ENCODE measurements at places on chromosomes 13 and 19. TPM values are rescaled to one million over a fixed set of nuclear protein-coding genes. Genes with fewer than 3 reads are reported as not detected.
A peak's percentile ranks its signal among the peaks of the same experiment; 100 is the strongest.

- DNase-seq, result no peak
Measured at GRCh38 chr13:97342136-97342535, 91.8 kb upstream of the RAP2A start.

DNA sequence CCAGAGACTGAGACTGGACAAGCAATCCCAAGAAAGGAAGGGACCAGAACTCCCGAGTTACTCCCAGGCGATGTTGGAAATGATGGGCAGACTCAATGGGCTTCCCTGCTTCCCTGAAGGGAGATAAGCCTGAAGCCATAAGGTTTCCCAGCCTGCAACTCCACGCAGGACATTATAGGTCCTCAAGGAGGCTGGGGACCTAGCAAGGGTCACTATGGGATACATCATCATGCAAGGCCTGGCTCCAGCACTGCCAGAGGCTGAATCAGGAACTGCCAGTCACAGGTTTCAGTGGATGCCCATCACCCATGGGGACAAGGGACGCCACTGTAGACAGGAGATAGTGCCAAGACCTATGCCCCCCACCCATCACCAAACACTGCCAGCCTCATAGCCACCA is 338.7 kb downstream of the IRS2 start:
- no peak for DNase-seq

Gene MICOS13
- 19.6 TPM for total RNA-seq

DNA sequence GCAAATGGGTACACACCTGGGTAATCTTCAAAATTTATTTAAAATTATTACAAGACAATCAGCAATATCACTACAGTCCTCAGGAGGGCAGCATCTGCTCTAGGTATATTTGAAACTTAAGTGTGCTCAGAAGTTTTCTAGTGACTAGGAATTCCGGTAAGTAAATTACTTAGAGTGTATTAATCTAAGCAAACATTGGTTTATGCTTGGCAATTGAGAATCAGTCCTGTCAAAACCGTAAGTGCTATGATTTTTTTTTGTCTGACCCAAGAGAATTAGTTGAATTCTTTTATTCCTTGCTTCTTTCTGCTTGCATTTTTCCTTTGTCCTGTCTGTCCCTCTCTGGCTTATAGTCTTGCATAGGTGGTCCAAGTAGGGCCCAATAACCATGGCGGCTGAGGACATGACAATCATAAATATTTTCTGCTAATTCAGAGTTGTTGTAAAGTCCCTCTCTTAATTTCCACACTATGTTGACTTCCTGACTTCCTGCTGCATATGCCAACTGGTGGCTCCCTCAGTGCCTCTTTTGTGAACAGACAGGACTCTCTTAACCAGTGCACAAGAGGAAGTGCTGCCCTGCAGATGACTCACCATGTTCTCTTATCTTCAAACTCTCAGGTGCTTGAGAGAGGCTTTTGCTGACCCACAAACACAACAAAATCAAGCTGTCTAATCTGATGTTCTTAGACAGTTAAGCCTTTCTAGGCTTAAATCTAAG is 82.2 kb downstream of the SLAIN1 start:
- DNase-seq, result no peak

Gene CALR3
- not detected for total RNA-seq

Gene ARL11
- 1.0 TPM for total RNA-seq

Gene CYP4F11
- total RNA-seq, result not detected

DNA sequence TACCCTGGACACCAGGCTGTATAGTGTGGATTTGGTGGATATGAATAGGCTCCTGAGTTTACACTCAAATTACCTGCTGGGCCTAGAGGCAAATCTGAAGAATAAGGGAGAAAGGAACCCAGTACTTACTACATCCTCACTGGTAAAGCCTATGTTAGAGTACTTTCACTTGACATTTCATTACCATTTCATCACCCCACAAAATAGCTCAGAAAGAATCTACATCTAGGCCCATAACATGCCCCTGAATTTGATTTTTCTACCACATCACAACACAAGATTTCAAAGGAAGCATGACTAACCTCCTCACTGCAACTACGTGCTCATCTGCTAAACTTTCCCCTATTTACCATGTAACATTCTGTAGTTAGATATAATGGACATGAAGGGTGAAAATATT is 43.3 kb downstream of the VWA8 start:
- no peak for DNase-seq

DNA sequence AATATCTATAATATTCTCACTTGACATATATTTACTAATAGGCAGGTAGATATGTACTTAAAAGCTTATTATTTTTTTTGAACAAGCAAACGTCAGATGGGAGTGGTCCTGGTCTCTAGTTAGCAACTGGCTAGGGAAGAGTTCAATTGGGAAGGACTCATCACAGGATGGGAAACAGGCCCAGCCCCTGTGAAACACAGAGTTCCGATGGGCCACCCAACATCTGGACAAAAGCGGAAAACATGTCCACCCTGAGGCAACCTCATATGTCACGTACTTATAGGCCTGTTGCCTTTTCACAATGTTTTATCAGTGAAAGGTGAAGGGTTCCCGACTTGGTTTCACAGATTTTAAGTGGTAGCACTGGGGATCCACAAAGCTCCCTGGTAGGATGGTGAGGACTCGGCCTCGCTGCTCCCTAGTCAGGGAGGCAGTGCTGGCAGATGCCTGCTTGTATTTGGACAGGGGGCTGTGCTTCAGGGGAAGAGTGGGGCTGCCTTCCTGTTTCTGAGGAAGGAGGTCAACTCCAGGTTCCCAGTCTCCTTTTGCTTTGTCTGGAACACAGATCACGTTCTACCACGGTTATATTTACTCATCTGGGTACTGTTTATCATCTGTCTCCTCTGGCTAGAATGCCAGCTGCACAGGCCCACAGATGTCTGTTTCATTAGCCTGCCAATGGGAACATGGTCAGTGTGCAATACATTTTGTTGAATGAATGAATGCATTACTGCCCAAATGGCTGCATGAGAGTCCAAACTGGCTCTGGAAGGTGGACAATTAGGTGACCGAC is 49.4 kb upstream of the SLC15A1 start:
- no peak for DNase-seq

DNA sequence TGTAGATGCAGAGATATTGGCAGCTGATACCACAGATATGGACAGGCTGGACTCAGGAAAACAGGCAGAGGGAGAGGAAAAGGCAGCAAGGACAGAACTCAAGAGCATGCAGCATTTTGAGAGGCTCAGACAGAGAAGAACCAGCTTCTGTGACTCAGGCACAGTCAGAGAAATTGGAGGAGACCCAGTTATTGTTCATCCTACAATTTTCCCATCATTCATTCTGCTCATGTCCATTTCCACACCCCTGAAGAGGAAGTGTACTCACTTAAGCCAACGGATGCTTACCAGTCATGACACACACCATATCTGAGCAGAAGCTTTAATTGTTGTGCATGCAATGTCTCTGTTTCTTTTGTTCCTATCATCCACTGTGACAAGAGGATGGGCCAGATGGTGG is 359.8 kb upstream of the HTR2A start:
- DNase-seq, result no peak

GRCh38 chr13:47188802-47189201 is 291.9 kb upstream of the HTR2A start:
- no peak for DNase-seq

Gene ATP5F1D
- total RNA-seq, result 96.3 TPM

GRCh38 chr19:6076675-6077463 is 33.4 kb downstream of the RFX2 start:
- no peak for DNase-seq

GRCh38 chr13:69155136-69155535 is 952.5 kb upstream of the ATXN8OS start:
- no peak for DNase-seq

GRCh38 chr19:11019262-11019661 is 58.4 kb downstream of the SMARCA4 start:
- DNase-seq, result no peak

GRCh38 chr13:20495087-20496023 is 30.3 kb downstream of the CRYL1 start:
- peak; percentile 79 for DNase-seq

DNA sequence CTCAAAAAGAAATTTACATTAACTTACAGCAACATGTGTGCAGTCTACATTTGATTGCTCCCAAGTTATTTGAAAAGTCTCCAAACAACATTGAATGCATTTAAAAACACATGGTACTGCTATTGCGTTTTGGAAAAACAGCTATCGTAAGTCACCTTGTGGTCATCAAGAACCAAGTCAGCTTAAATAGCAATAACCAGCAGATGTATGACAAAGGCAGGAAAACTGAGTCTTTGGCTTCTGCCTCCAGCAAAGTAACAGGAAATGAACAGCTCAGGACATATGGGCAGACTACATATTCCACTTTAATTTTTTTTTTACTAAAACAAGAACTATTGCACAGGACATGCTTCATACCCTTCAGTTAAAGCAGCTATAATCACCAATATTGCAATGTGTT is 580.6 kb upstream of the SPRY2 start:
- DNase-seq, result no peak

Gene ADAMTSL5
- 1.9 TPM for total RNA-seq

DNA sequence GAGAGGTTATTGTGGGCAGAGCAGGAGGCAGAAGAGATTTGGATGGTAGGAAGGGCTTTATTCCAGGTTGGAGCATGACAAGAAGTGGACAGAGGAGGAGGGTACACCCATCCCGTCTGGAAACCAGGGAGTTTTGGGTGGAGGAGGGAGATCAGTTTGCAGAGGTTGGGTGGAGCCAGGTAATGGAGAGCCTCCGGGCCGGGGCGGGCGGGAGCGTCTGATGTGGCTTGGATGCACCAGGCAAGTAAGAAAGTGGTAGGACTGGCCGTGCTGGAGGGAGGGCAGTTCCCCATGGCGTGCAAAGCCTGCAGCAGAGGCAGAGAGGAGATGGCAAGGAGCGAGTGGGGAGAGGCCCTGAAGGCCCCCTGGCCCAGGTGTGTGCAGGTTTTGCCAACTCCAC is 10.9 kb downstream of the IGFLR1 start:
- no peak for DNase-seq

DNA sequence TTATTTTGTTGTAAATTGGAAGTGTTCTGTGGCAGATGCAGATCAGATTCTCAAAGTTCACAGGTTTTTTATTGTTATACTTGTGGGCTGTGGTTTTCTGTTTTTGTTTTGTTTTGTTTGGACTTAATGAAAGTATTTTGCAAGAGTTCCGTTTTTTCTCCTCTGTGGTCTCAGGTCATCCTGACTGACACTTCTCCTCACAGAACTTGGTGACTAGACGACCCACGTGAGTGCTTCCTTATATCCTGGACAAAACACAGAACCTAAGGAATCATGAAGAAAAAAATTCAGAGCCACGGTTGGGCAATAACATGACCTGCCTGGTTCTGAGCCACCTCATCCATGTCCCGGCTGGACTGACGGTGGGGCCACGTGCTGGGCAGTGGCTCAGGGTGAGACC is 2.5 kb upstream of the RFPL4AL1 start:
- no peak for DNase-seq

Gene KLF1
- not detected for total RNA-seq

GRCh38 chr13:37369616-37370015 is 229.0 kb downstream of the POSTN start:
- DNase-seq, result no peak

DNA sequence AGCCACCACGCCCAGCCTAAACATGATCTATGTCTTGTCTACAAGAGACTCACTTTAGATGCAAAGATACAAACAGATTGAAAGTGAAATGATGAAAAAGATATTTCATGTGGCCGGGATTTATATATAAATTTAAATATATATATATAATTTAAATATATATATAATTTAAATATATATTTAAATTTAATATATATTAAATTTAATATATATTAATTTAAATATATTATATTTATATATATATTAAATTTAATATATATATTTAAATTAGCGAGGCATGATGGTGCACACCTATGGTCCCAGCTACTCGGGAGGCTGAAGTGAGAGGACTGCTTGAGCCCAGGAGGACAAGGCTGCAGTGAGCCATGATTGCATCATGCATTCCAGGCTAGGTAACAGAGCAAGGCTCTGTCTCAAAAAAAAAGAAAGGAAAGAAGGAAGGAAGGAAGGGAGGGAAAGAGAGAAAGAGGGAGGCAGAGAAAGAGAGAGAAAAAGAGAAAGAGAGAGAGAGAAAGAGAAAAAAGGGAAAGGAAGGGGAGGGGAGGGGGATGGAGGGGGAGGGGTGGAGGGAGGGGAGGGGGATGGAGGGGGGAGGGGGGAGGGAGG is 7.0 kb upstream of the EVI5L start:
- no peak for DNase-seq

- no peak for DNase-seq
Measured at GRCh38 chr19:42363614-42364346, 26.3 kb downstream of the CNFN start.

Gene ALG5
- 20.7 TPM for total RNA-seq

DNA sequence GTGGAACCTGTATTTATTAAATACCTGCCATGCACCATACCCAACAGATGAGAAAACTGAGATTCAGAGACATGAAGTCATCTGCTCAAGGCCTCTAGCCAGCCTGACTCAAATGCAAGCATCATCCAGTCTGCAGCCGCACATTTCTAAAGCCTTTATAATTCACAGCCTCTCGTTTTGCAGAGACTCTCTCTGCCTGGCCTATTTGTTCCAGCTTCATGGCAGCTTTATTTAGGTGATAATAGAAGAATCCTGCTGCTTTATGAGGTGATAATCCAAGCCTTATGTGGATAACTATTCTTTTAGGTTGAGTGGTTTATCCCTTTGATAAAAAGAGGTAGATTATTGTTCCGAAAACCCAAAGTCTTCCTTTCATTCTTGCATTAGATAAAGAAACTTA is 58.4 kb downstream of the OXGR1 start:
- no peak for DNase-seq

Gene SLC46A3
- total RNA-seq, result 5.9 TPM

GRCh38 chr13:76745261-76746200 is 140.7 kb downstream of the KCTD12 start:
- DNase-seq, result no peak

DNA sequence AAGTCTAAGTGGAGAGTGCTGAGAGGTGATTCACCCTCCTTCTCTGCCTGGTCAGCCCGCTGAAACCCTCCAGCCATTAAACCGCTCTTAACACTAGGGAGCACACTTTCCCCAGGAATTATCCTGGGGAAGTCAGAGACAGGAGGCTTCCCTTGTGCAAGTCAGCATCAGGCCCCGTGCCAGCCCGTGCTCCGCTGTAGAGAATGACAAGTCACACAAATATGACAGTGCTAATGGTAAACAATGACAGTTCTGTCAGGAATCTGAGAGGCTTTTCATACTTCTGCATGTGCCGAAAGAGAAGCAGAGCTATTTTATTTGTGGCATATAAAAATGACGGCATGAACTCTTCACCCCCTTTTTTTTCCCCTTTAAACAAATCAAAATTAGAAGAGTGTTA is 816.9 kb upstream of the SLC10A2 start:
- DNase-seq, result no peak

Gene LILRB1
- 0.87 TPM for total RNA-seq
